ENCODE measurements at places on chromosomes 6 and 20.
A peak's percentile ranks its signal among the peaks of the same experiment; 100 is the strongest.

GRCh38 chr6:169971081-169971861, 219.8 kb downstream of the ERMARD start:
- no peak for DNase-seq

- DNase-seq = no peak
Observed at GRCh38 chr20:47428164-47428563, 71.7 kb upstream of the ZMYND8 start.

DNA sequence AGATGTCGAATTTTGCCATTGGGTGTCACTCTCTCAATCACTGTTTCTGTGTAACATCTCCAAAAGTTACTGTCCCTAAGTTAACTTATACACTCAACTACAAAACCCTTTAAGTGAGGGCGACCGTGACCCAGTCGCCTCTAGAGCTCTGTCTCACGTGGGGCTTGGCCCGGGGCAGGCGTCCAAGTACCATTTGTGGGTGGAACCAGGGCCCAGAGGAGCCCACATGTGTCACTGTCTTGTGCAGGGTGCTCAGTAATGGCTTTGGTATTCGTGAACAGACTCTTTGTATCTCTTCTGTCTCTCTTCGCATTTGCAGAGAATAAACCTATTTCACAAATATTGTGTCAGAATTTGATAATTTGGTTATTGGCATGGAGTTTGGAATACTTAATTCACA, 109.9 kb upstream of the THBS2 start:
- no peak for DNase-seq

DNA sequence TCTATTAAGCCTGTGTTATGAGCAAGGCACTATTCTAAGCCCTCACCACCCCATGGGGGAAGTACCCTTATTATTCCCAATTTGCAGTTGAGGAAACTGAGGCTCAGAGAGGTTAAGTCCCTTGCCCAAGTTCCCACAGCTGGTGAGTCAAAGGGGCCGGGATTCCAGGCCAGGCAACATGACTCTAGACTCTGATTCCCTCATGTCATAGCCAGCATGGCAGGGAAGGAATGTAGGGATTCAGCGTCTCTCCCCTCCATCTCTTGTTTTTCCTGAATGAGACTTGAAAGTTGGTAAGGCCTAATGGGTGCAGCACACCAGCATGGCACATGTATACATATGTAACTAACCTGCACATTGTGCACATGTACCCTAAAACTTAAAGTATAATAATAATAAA, 6.7 kb downstream of the C6orf132 start:
- DNase-seq = no peak

GRCh38 chr6:41546866-41547798, 951 bp downstream of the FOXP4 start:
- no peak for DNase-seq

DNA sequence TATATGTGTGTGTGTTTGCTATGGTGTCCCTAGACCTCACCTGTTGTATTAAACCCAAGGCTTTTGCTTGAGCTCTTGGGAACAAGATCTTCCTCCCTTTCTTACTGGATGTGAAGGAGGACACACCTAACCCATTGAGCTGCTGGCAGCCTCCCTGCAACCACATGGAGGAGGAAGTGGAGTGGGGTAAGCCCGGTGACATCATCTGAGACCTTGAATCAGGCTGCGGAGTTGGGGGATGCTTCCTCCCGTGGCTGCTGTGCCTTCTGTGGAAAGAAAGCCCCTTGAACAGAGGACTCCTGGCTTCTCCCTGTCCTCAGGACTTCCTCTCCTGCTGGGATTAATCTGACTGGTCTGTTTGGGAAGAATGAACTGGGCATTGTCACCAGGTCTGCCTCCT, 3.3 kb downstream of the CST11 start:
- no peak for DNase-seq

GRCh38 chr6:88662653-88663174, 300.7 kb downstream of the RNGTT start:
- no peak for DNase-seq

- DNase-seq = no peak
Observed at GRCh38 chr6:128121610-128122009, 220.8 kb upstream of the THEMIS start.

GRCh38 chr6:130158056-130158455, 64.7 kb downstream of the SAMD3 start:
- DNase-seq = no peak

DNA sequence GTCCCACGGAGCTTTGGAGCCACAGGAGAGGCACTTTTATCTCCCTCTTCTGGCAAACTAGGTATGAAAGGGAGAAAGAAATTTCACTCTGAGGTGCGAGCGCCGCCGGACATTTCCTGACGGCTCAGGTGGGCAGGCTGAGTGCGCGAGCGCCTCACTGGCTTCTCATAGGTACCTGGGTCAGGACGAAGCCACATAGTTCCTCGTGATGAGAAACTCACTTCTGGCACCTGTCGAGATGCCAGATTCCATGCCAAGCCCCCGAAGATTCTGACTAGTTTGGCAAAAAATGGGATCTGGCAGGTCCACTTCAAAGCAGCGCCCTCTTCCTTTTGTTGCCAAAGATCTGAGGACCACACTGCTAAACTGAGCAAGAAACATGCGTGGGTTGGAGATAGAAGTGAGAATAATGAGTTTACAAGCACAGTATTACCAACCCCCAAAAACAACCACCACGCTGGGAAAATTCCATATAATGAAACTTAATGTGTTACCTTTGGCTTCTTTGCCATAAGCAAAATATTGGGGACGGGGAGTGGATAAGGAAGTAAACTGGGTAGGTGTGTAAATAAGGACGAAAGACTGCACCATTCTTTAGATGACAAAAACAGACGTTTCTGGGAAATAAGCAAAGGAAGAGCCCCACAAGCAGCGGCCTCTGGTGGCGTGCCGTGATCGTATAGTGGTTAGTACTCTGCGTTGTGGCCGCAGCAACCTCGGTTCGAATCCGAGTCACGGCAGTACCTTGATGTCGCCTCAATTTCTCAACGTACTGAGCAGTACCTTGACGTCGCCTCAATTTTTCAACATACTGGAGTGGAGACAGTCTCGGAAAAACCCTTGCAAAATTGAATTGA, 89.8 kb upstream of the PRSS16 start:
- DNase-seq = peak; percentile 82

- DNase-seq = no peak
Observed at GRCh38 chr6:137001299-137001976, 43.3 kb downstream of the IL20RA start.

DNA sequence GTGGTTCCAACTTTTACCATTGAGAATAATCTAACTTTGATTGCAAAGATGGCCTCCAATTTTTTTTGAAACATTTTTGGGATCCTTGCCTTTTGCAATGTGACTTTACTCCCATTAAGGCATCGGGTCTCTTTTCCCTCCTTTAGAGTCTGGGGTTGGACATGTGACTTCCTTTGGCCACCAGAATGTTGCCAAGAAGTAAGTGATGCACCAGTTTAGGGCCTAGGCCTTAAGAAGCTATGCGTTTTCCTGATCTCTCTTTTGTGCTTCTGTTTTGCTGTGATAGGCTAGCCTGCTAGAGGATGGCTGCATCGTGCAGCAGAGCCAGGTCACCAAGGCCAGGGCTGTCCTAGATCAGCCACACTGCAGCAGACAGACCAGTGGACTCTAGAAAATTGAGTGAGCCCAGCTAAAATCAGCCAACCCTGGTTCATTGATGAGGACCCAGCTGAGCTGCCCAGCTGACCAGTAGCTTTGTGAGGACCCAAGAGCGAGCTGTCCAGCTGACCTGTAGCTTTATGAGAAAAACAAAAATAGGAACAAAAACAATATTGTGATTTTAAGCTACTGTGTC, 594.0 kb upstream of the JAG1 start:
- no peak for DNase-seq

- DNase-seq = no peak
Observed at GRCh38 chr6:168985705-168986104, 267.9 kb downstream of the THBS2 start.

- DNase-seq = no peak
Observed at GRCh38 chr6:25659633-25660368, 7.8 kb downstream of the SCGN start.

- no peak for DNase-seq
Observed at GRCh38 chr6:117117652-117118051, 147.7 kb upstream of the VGLL2 start.
